ENCODE measurements at places on chromosomes 7 and 10.

DNA sequence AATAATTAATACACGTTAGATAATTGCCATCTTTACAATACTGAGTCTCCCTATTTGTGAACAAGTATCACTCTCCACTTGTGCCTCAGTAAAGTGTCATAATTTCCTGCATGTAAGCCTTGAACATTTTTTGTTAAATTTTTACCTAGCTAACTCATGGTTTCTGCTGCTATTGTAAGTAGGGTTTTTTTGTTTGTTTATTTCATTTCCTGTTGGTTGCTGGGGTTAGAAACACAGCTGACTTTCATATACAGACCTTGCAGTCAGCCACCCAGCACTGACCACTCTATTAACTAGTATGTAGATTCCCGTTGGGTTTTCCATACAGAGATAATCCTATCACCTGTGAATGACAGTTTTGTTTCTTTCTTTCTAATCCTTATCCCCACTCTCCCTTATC is 133.3 kb downstream of the MPP7 start:
- DNase-seq: no peak

- no peak for DNase-seq
These were observed 69.3 kb downstream of the AVL9 start for GRCh38 chr7:32564542-32564941.

DNA sequence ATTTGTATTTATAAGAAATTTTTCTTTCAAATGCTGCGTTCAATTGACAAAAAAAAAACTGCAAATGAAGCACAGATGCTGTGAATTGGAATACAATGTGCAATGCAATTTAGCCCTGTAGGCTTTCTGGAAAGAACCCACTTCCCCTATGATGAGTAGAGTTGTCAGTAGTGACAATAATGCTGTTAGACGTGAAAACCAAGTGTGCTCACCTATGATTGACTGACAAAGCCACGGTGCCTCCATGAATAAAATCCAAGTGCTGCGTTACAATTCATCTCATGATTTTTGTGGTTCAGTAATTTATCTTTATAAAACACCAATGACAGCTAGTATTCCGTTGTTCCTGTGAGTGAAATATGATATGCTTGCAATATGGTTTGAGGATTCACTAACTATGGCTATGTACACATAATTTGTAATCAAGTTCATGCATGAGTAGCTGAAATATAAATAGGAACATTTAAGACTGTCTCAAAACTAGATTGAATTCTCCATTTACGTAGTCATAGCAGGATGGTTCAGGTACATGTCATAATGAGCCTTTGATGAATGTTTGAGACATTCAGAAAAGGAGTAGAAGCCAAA is 1160.3 kb downstream of the CNTNAP2 start:
- no peak for DNase-seq

DNA sequence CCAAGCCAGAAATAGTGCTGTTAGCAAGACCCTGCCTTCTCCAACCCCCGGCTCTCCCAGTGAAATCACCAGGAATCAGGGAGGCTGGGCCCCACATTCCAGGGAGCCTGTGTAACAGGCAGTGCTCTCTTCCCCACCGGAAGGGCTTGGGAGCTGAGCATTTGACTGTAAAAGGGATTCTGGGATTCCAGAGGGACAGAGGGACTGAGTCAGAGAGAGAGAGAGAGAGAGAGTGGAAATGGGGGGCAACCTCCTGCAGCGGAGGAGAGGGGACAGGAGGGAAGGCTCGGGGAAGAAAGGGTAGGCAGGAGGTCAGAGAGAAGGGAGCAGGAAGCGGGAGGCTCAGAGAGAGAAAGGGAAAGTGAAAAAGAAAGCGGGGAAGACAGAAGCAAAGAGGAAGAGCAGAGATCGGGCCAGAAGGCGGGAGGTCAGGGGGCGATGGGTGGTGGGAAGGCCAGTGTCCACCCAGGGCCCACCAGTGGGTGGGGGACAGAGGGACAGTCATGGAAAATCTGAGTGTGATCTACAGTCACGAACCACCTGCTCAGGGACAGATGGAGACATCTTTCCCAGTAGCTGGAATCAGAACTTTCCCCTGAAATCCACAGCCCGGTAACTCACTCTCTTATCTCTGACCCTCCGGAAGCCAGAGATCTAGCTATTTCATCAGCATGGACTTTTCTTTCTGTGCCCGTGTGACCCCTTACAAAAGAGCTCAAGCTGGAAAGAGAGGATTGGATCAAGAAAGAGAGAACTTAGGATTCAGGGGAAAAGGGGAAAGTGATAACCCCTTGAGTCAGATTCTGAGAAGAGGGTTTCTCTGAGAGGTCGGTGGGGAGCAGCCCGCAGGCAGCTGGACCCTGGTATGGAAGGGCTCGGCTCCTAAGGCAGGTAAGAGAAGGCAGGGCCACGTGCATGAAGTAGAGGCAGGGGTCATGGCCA is 4.6 kb upstream of the SERPINE1 start:
- DNase-seq: no peak

GRCh38 chr10:84184517-84184916 is 9.8 kb upstream of the CDHR1 start:
- no peak for DNase-seq

- no peak for DNase-seq
These were observed 3.7 kb downstream of the FAM3C start for GRCh38 chr7:121392277-121393004.

DNA sequence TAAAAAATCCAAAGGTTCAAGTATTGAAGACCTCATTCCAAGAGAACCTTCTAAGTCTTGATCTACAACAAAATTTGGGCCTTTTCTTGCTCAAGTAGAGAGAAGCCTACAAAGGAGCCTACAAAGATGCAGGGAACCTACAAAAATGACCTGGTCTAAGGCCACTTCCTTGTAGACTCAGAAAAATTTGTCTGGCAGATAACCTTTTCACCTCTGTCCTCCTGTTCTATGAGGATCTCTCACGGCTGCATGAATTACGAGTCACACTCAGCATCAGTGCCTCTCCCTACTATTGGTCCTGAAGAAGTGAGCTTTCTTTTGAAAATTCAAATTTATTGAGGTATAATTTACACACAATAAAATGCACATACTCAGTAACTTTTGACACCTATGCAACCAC is 29.3 kb downstream of the CCNJ start:
- no peak for DNase-seq

DNA sequence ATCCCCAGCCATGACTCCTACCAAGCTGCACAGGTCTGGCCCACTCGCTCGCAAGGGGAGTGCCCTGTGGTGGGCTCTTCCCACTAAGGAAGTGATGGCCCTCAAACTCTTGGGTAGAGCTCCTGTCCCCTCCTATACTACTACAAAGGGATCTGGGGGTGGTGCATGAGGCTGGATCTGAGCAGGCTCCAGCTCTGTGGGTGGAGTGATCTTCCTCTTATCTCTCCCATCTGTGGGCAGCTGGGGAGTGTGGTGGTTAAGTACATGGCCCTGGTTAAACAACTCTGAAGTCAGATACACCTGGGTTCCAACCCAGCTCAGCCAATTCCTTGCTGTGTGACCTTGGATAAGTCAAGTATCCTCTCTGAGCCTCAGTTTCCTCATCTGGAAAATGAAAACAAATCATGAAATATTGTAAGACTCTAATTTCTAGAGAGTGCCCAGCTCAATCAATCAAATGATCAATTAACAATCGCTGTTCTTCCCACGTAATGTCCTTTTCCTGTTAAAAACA is 17.4 kb downstream of the DDIT4 start:
- no peak for DNase-seq

GRCh38 chr10:121244818-121245217 is 353.4 kb downstream of the FGFR2 start:
- DNase-seq: no peak

GRCh38 chr10:115066528-115066927 is 26.6 kb upstream of the ATRNL1 start:
- DNase-seq: no peak

- no peak for DNase-seq
These were observed 32.3 kb upstream of the CTBP2 start for GRCh38 chr10:125192620-125193019.

GRCh38 chr7:325051-325798 is 35.3 kb downstream of the FOXL3 start:
- DNase-seq: no peak

- no peak for DNase-seq
These were observed 13.3 kb upstream of the IFIT1B start for GRCh38 chr10:89364531-89364930.

DNA sequence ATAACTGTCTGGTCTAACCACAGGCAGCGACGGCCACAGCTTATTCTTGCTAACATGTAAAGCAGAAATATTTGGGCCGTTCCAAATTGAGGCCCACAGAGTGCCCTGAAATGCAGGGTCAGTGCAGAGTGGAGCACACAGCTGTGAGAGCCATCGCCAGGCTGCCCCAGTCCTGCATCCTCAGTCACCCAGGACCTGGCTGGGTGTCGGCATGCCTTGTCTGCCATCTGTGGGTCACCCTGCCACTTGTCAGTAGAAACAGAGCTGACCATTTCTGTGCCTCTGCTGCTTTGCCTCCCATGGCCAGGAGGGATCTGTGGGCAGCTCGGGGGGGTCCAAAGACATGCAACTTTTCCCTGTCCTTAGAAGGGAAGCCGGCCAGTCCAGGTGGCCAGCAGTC is 57.3 kb upstream of the BTBD16 start:
- DNase-seq: no peak

- DNase-seq: no peak
These were observed 35.7 kb upstream of the PIP start for GRCh38 chr7:143096146-143096545.

GRCh38 chr10:103544657-103545310 is 51.3 kb downstream of the NEURL1 start:
- DNase-seq: no peak

GRCh38 chr7:4754433-4755010 is 20.9 kb upstream of the AP5Z1 start:
- no peak for DNase-seq

GRCh38 chr7:477626-478220 is 41.9 kb downstream of the PDGFA start:
- DNase-seq: no peak

- DNase-seq: no peak
These were observed 15.2 kb downstream of the PYROXD2 start for GRCh38 chr10:98399784-98400183.

GRCh38 chr7:114942446-114943175 is 20.7 kb downstream of the MDFIC start:
- DNase-seq: no peak

DNA sequence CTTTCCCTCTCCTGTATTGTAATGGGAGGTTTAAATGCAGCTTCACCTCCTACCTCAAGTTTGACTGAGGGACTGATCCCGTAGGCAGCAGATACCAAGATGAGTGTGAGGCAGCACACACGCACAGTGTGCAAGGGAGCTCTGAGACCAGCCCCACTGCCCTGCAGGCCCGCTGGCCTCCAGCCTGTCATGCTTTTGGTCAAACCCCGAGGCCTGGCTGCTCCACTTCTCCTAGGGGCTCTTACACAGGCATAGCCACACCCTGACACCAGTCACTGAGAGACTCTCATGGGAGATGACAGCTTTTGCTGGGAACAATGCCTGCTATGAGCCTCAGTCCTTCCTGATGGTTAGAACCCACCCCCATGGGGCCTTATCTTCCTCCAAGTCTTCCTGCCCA is 27.6 kb downstream of the DRGX start:
- no peak for DNase-seq

GRCh38 chr10:46005383-46005782 is 25.0 kb downstream of the NCOA4 start:
- no peak for DNase-seq

DNA sequence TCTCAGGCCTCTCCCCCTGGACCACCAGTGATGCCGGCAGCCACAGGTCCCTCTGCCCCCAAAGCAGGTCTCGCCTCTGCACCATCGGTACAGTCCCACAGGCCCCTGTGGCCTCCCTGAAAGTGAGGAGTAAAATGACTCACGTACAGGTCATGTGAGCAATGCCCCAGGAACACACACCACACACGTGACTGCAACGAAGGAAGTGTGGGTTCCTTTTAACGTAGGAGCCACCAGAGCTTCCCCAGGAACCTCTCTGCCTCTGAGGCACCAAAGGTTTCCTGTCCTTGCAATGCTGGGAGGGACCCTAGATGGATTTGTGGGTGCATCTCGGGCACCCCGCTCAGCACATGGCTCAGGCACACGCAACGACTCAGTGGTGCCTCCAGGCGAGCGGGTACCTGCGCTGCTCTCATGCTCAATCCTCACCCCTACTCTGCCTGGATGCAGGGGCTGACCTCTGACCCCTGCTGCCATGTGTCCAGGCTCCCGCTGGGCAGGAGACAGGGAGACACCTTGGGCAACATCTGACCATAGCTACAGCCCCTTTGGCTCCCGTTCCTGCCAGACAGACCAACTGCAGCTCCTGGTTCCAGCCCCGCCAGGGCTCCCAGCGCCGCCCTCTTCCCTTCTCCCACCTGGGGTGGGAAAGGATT is 120.7 kb downstream of the PRKAG2 start:
- peak; percentile 51 for DNase-seq

DNA sequence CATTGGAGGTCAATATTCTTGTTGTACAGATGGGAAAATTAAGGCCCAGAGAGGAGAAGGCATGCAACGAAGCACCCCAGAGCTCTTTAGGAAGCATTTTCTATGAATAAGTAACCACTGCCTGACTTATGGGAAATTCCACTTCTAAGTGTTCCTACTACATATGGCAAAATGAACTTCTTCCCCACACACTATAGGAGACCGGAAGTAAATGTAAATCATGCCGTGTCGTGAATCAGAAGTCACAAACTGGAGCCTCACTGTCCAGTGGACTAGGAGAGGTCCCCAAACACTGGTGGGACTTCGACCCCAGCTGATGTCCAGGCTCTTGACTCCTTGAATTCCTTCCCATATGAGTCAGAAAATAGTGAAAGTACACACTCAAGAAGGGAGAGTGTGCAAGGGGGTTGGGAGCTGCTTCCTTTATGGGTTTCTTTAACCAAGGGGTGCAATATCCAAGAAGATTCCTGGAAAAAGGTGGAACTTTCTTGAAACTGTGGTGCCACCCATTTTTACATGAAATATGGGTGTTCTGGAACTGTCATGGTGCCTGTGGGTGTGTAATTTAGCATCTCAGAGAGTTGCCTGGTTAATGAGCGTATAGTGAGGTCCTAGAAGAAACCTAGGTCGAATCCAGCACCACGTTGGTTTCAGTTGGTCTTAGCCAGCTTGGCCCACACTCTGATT is 6.7 kb downstream of the RASSF4 start:
- no peak for DNase-seq

GRCh38 chr7:151833691-151834090 is 43.2 kb downstream of the PRKAG2 start:
- no peak for DNase-seq

- no peak for DNase-seq
These were observed 58.6 kb downstream of the PLXDC2 start for GRCh38 chr10:19874791-19875190.

DNA sequence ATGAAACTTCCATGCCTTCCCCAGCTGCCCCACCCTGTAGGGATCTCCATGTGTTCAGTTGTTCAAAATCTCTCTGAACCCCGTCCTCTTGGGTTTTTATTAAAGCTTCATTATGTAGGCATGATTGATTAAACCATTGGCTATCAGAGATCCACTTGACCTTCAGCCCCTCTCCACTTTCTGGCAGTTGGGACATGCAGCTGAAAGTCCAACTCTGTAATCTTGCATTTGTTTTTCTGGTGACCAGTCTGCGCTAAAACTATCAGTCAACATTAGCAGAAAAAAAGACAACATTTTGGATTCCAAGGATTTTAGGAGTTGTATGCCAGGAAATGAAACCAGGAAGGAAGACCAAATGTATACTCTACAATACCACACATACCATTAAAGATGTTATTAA is 1115.1 kb downstream of the XPNPEP1 start:
- DNase-seq: no peak

GRCh38 chr7:934469-935163 is 19.9 kb downstream of the ADAP1 start:
- no peak for DNase-seq

- DNase-seq: peak; percentile 25
These were observed 1.7 kb upstream of the ETV1 start for GRCh38 chr7:13990984-13991790.

GRCh38 chr7:7181519-7182155 is 707 bp upstream of the C1GALT1 start:
- DNase-seq: peak; percentile 11

Measured in stimulated activated CD4-positive, alpha-beta T cell treated with anti-CD3 and anti-CD28 coated beads, Interleukin-1b, Interleukin-23, amount 100 ng/mL, for 24 hours (primary cell).